ENCODE measurements at places on chromosomes 12 and 14.

GRCh38 chr12:105580821-105581352 lies 250.4 kb downstream of the C12orf75 start:
- no peak for ATAC-seq

DNA sequence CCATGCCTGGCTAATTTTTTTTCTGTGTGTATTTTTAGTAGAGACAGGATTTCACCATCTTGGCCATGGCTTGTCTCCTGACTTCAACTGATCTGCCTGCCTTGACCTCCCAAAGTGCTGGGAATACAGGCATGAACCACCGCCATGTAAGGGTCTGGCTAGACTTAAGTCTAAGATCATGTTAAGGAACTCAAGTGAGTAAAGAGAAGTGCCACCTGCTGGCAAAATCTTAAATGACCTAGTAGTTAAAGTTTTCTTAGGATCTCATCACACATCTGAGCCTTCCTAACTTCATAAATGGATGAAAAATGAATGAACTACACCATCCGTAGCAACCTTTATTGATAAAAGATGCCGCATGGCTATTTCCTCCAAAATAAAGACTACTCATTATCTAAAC lies 1.7 kb upstream of the C12orf56 start:
- ATAC-seq, result no peak

- ATAC-seq, result no peak
These were observed 1.8 kb upstream of the RAB5B start for GRCh38 chr12:55972042-55972441.

GRCh38 chr12:44240186-44240585 lies 404.3 kb downstream of the TMEM117 start:
- no peak for ATAC-seq

- no peak for ATAC-seq
These were observed 1.2 kb downstream of the ZNF410 start for GRCh38 chr14:73887694-73888459.

- ATAC-seq, result peak; percentile 52
These were observed 670 bp downstream of the DYRK2 start for GRCh38 chr12:67649261-67649569.

- ATAC-seq, result no peak
These were observed 15.4 kb upstream of the TMEM120B start for GRCh38 chr12:121697093-121697698.

- no peak for ATAC-seq
These were observed 77.2 kb downstream of the BTG1 start for GRCh38 chr12:92068459-92068858.

DNA sequence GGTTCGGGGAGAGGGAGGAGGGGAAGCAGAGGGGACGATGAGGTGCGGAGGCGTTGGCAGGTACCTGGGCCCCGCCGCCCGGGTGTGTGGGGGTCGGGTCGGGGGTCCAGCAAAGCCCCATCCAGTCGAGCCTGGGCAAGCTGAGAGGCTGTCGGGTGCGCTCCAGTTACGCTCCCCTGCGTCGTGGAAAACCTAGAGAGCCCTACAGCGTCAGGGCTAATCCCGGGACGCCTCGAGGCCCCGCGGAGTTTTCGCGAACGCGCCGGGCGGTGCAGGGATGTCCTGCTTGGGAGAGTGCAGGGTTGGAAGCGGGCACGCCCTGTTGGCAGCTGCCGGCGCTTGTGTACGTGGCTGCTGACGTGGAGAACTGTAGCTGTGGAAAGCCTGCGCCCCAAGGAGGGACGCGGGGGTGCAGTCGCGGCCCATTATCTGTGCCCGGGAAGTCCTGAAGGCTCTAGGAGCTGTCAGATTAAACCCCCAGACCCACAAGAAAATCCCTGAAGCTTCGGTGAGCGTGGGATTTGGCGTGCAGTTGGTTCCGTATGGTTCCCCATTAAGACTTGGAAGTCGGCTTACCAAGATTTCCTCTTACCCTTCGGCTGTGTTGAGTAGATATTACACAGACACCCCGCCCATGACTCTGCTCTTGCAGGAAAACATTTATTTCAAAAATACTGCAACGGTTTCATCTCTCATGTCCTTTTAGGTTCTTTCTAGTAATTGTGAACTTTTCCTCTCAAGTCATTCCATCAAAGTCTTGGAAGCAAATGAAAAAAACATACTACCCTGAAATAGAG lies 11.3 kb upstream of the SLC38A2 start:
- ATAC-seq, result peak; percentile 79

GRCh38 chr12:77954206-77954555 lies 123.5 kb downstream of the NAV3 start:
- no peak for ATAC-seq

DNA sequence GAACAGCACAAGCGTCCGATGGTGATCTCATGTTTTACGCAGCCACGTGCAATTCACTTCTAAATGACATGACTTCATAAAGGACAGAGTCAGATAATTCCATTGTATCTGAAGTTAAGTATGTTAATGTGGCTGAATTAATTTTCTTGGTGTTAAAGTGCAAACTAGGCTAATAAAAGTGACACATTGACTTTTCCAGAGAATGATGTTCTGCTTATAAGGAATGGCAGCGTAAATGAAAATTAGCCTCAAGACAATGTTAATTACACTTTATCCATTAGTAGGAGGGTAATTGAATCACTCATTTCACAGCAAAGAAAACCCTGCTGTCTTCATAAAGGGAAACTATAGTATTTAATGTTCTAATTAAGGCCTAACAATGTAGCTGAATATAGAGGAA lies 426.5 kb downstream of the GLT1D1 start:
- ATAC-seq, result no peak

GRCh38 chr14:75539561-75540478 lies 17.6 kb downstream of the BATF start:
- peak; percentile 87 for ATAC-seq

Measured in stimulated activated memory B cell treated with anti-CD40 and anti-IgM and Interleukin-4, amounts not matched to agents 10 μg/mL and 1 μg/mL and 100 μg/mL, for 72 hours (primary cell).